ENCODE measurements at places on chromosomes 5 and 9.
A peak's percentile ranks its signal among the peaks of the same experiment; 100 is the strongest.

- no peak for DNase-seq
These were observed 87.2 kb upstream of the IRX1 start for GRCh38 chr5:3508395-3508794.

- DNase-seq, result peak; percentile 1
These were observed 917.0 kb downstream of the CDH9 start for GRCh38 chr5:26121338-26121737.

DNA sequence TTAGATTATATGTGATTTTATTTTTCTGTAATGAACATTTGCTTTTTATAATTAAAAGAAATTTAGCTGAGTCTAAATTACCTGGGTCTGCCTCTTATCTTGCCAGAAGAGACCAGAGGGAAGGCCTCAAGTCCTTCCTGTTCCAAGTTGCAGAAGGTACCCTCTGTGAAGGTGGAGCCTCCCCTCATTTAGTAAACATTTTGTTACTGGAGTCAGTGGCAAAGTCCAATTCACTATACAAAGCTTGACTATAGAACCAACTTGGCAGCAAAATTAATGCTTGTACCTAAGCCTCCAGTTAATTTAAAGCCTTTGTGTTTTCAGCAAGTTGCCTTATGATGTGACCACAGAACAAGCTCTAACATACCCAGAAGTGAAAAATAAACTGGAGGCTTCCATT is 42.8 kb upstream of the F2R start:
- no peak for DNase-seq

DNA sequence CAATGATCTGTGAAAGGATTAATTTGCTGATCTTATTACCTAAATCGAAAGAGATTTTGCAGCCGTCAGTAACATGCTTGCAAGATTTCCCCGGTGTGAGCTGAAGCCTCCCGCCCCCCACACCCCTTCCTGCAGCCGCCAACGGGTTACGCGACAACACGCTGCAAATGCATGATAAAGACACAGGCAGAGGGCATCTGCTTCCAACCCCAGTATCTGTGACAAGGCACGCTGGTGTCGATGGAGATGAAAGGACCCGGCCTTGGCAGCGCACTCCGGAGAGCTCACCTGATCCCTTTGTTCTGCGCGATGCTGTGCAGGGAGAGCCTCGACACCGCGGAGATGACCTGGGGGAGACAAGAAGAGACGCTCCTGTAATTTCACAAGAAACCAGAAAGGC is 122.9 kb upstream of the SARDH start:
- no peak for DNase-seq

GRCh38 chr5:11897781-11898180 is 6.5 kb downstream of the CTNND2 start:
- DNase-seq, result no peak
